ENCODE measurements at places on chromosomes 13 and 19.

- no peak for DNase-seq
Measured at GRCh38 chr19:7618771-7619510, 10.4 kb downstream of the XAB2 start.

DNA sequence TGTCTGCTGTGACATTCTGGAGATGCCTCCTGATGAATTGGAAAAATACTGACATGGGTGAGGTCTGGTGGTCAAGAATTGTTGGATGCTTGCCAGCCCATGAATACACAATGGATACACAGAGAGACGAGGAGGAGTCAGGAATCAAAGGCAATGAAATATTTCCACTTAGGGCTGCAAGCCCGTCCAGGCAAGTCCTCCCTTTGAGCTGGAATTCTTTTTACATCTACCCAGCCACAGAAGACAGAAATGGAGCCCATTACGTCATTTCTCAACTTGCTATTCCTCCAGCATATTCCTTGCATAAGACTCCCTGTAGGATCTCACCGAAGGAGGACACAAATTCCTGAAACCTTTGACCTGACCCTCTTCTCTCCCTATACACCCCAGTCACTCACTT lies 15.7 kb upstream of the IGFL4 start:
- no peak for DNase-seq

GRCh38 chr19:56295531-56296455 lies 18.8 kb downstream of the ZSCAN5A start:
- no peak for DNase-seq

GRCh38 chr13:112970552-112971287 lies 1.7 kb downstream of the MCF2L start:
- DNase-seq: no peak

DNA sequence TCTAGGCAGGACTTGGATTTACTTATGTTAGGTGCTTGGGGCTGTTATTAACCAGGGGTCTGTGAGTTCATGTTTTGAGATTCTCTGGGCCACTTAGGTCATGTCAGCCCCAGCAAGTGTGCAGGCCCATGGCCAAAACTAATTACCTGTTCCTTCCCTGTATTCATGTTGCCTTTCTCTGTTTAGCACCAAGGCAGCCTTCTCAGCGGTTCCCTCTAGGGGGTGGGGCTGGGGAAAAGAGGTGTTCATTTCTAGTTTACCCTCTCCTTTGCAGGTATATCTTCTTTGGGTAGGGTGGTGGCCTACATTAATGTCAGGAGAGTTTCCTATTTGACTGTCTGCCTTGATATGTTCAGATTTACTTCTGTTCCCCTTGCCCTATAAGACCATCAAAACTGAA lies 61.7 kb downstream of the PDS5B start:
- no peak for DNase-seq

- no peak for DNase-seq
Measured at GRCh38 chr13:44955406-44955805, 33.9 kb downstream of the NUFIP1 start.

DNA sequence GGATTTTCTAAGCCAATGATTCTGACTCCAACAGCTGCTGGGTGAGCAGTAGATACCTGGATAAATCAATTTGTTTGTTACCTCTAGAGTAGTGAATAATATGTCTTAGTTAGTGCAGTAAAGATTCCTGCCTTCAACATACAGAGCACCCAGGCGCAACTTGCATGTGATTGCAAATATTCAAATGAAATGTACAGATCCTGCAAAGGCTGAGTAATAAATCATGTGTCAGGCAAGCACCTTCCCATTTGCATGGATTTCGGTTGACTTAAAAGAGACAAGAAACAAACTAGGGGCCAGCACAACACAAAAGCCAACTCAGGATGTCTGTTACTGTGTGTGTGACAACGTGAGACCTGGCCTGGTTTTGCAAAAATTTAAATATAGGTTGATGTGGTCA lies 79.7 kb downstream of the TNFSF11 start:
- DNase-seq: no peak

DNA sequence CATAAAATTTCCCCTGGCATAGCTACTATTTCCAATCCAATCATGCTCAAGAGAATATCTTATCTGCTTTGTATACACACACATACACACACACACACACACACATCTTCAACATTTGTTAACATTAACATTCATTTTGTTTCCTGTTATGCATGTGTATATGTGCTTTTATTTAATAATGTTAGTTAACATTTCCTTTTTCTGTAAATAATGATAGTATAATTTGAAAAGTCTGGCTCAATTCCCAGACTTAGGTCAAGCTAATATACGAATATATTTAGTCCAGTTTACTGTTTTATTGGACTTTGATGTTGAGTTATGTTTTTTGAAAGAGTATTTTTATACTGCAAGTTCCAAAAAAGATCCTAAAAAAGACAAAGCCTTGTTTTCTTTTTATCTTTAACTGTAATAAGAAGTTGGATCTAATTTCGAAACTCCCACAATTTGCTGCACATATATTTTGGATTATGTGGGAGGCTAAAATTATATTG lies 1072.4 kb downstream of the EFNB2 start:
- no peak for DNase-seq

GRCh38 chr19:29620931-29621351 lies 14.9 kb downstream of the POP4 start:
- DNase-seq: peak; percentile 59

GRCh38 chr13:79312340-79312855 lies 93.7 kb downstream of the RBM26 start:
- no peak for DNase-seq

GRCh38 chr19:42010245-42011126 lies 16.5 kb upstream of the ATP1A3 start:
- no peak for DNase-seq

DNA sequence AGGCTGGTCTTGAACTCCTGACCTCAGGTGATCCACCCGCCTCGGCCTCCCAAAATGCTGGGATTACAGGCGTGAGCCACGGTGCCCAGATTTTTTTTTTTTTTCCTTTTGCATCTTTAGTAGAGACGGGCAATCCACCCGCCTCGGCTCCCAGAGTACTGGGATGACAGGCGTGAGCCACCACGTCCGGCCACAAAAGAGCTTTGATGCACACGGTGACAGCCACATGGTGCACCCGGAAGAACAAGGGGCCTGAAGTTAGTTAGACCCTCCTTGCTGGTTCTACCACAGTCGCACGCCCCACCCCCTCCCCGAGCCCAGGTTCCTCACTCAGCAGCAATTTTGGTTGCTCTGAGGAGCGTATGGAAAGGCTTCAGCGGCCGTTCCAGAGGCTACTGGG lies 54.2 kb upstream of the USE1 start:
- DNase-seq: no peak

GRCh38 chr13:51786425-51787265 lies 17.3 kb downstream of the DHRS12 start:
- no peak for DNase-seq

DNA sequence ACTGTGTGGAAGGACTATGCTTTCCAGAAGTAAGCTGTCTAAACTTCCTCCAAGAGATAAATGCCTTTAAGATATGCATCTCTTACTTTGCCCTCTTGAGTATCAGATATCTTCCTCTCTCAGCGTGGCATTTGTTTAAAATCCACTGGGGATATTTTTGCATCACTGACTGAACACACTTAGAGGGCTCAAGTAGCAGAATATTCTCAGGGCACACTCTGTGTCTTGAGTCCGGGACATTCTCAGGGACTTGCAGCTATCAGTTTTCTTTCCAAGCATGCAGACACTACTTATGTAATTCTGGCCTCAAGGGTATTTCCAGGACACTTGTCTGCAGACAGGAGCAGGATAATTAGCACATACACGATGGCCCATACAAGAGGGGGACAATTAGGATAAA lies 84.7 kb downstream of the ERCC5 start:
- DNase-seq: no peak

DNA sequence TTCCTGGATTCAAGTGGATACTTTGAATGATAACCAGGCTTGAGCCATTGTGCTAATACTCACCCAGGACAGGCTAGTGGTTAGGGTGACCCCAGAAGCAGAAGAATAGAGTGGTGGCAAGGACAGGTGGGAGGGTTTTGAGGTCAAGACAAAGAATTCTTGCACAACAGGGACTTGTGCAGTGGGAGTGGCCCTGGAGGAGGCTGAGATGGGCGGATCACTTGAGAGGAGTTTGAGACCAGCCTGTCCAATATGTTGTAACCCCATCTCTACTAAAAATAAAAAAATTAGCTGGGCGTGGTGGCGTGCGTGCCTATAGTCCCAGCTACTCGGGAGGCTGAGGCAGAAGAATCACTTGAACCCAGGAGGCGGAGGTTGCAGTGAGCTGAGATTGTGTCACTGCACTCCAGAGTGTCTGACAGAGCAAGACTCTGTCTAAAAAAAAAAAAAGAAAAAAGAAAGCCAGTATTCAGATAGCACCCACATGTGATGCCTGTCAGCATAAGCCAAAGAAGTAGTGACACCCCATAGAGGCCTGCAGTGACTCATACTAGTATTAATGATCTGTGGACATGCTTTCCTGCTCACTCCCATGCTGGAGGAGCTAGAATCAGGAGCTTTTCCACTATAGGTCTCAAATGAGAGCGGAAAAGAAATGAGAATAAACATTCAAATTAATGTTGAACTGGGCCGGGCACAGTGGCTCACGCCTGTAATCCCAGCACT lies 78.7 kb downstream of the RNF17 start:
- no peak for DNase-seq

GRCh38 chr13:53411463-53411862 lies 382.9 kb downstream of the OLFM4 start:
- DNase-seq: no peak

DNA sequence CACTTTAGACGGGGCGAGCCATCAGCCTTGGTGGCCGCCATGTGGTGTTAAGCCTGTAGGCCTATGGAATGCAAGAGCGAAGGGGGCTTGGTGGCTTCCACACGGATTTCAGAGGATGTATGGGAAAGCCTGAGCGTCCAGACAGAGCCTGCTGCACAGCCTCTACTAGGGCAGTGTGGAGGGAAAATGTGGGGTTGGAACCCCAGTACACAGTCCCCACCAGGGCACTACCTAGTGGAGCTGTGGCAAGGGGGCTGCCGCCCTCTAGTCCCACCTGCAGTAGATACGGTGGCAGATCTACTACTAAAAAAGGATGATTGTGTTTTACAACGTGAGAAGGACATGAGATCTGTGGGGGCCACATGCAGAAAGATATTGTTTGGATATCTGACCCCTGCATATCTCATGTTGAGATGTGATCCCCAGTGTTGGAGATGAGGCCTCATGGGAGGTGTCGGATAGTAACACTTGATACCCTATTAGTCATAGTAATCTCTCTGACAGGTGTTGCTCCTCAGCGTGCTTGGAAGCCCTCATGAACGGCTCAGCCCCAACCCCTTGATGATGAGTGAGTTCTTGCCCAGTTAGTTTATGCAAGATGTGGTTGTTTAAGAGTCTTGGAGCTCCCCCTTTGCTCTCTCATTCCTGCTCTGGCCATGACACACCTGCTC lies 45.6 kb downstream of the LHFPL6 start:
- DNase-seq: no peak

DNA sequence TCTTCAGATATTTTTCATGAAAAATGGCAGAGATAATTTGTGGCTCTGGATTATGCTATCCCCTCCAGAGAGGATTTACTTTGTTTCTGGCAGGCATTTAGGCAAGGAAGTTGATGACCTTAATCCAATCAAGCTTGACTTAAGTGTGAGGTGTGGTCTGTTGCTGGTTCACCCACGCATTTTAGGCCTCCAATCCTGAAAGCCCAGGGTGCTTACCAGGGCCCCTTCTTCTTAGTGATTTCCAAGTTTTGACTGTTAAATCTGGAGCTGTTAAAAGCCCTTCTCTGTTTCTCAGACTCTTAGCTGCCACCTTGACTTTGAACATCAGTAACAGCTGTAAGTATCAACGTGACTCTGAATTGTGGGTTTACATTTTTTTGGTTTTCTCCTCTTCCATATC lies 161.8 kb downstream of the DNAJC15 start:
- no peak for DNase-seq
